Endodermal cell (in vitro differentiated cells): ENCODE measurements at places on chromosomes 3 and 15. TPM values are rescaled to one million over a fixed set of nuclear protein-coding genes. Genes with fewer than 3 reads are reported as not detected.

TRIM42 gene
- not detected in 3 replicates for total RNA-seq

EXD1 gene
- 0.26 TPM in 1 of 2 replicates, not detected in the other for total RNA-seq

ZPLD1 gene
- 0.18 TPM in 1 of 2 replicates, not detected in the other for total RNA-seq

KBTBD8 gene
- 2.0 to 4.7 TPM (median 3.5 TPM) in 3 replicates for total RNA-seq

GRCh38 chr15:76336254-76337058, at the start of gene ISL2:
ISL2 (plus strand) TSS chr15:76336773; CDS start chr15:76336884, 111 bp downstream.
- H3K27me3 ChIP-seq = peaks cover 92% of the 10 kb centered on the region
- peak; percentile 95 for DNase-seq
- peak within 1 kb of the TSS; percentile 72 for H3K4me3 ChIP-seq
- no peaks in the 10 kb centered on the region for H3K36me3 ChIP-seq
- H3K27ac ChIP-seq = no peak within 1 kb of the TSS

- H3K4me3 ChIP-seq = no peak overlapping the region
- no peak for DNase-seq
- no peaks in the 10 kb centered on the region for H3K36me3 ChIP-seq
- H3K4me1 ChIP-seq = no peaks in the 10 kb centered on the region
- no peak overlapping the region for H3K27ac ChIP-seq
- H3K27me3 ChIP-seq = no peaks in the 10 kb centered on the region
Measured at GRCh38 chr15:101579631-101580163, 72.5 kb downstream of the TM2D3 start.

DNA sequence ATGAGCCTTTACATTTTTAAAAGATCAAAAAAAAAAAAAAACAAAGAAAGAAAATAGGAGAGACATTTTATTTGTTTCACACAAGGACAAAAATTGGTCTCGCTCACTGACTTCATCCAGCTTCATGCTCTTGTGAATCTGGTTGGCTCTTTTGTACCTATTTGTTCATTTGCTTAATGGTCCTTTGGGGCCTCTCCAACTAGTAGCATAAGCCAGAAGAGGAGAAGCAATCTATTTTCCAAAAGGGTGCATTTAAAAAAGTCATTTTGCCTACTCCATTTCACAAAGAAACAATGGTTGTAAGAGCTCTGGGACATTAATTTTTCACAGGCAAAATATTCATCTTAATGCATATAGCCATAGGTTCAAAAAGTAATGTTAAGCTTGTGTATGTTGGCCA, 168.3 kb upstream of the ADAMTS9 start:
- H3K4me1 ChIP-seq = no peaks in the 10 kb centered on the region
- no peak overlapping the region for H3K4me3 ChIP-seq
- no peak for DNase-seq
- no peak overlapping the region for H3K27ac ChIP-seq
- H3K27me3 ChIP-seq = no peaks in the 10 kb centered on the region

DNA sequence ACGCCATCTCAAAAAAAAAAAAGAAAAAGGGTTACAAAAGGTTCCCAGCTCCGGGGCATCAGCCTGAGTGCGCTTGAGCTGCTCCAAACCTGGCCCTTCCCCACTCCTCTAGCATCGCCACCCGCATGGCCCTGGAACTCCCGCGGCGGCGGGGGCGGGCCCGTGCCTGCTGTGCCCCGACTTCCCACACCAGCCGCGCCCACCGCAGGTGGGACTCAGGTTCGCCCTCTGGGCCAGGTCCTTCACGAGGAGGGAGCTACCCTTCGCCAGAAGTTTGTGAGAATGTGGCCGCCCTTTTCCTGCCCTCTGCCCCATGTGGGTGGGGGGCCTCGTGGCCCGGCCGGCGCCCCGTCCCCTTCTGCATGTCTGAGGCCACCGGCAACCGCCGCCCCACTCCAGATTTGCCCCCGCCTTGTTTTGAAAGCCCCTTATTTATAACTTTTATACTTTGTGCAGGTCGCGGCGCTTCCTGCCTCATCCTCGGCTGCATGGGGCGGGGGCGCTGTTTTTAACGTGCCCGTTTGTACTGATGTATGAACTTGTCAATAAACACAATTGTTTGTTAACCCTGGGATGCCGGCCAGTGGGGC, 507 bp upstream of the JMJD7 start:
- peak overlapping the region; percentile 94 for H3K4me3 ChIP-seq
- H3K36me3 ChIP-seq = no peaks in the 10 kb centered on the region
- DNase-seq = peak; percentile 83
- no peaks in the 10 kb centered on the region for H3K27me3 ChIP-seq
- H3K27ac ChIP-seq = no peak overlapping the region

DNA sequence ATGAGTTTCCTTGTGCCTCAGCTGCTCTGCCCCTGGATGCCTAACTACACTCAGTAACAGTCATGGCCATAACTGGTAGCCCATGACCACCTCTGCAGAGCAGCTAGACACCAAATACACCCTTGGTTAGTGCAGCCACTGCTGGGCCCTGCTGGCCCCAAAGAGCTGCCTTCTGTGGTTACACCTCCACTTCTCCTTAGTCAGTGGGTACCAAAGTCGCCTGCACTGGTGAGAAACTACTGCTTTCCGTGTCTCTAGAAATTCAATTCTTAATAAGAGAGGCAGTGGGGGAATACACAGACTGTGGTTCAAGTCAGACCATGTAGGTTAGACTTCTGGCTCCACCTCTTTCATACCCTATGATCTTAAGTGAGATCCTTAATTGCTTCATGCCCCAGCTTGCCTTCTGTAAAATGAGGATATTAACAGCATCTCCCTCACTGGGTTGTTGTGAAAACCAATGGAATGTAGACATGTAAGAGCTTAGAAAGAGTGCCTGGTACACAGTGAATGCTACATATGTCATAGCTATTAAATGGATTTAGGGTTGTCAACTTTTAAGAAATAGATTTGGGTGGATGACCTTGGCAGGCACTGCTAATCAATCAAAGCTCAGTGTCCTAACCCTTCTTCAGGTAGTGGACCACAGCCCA, 18.2 kb downstream of the HEG1 start:
- no peak overlapping the region for H3K4me3 ChIP-seq
- H3K36me3 ChIP-seq = peaks cover 9% of the 10 kb centered on the region
- H3K4me1 ChIP-seq = peaks cover 24% of the 10 kb centered on the region

GRCh38 chr15:62706317-62706716, 336.2 kb upstream of the TPM1 start:
- no peak overlapping the region for H3K27ac ChIP-seq
- peaks cover 71% of the 10 kb centered on the region for H3K36me3 ChIP-seq
- no peaks in the 10 kb centered on the region for H3K27me3 ChIP-seq
- DNase-seq = no peak

DNA sequence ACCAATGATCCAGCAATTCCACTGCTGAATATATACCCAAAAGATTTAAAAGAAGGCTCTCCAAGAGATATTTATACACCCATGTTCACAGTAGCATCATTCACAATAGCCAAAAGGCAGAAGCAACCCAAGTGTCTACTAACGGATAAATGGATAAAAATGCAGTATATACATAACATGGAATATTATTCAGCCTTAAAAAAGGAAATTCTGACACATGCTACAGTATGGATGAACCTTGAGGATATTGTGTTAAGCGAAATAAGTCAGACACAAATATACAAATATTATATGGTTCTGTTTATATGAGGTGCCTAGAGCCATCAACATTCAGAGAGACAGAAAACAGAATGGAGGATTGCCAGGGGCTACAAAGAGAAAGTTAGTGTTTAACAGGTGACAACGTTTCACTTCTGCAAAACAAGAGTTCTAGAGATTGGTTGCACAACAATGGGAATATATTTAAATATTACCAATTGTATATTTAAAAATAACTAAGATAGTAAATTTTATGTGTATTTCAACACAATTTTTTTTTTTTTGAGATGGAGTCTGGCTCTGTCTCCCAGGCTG, 69.4 kb downstream of the STAG1 start:
- no peak overlapping the region for H3K4me3 ChIP-seq
- no peak for DNase-seq
- no peaks in the 10 kb centered on the region for H3K27me3 ChIP-seq
- H3K4me1 ChIP-seq = no peaks in the 10 kb centered on the region

DNA sequence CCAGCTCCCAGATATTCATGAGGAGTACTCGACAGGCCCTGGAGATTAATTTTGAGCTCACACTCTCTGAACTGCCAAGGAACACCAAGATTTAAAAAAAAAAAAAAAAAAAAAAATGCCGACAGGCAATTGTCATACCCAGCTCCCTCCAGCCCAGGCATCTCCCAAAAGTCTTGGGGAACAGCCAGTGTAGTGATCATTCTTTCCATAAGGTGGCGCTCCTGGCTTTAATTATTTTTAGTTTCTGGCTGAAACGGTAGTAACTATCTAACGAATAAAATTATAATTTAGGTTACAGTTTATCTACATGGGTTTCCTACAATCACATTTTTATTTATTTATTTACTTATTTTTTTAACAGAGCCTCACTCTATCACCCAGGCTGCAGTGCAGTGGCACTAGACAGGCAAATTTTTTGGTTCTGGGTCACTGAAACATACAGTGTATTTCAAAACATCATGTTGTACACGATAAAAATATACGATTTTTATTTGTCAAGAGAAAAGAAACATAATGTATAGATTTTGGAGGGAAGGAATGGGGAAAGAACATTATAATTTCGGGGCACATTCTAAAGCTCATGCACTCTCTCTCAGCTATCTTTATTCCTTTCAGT, 157.3 kb downstream of the ADAMTS9 start:
- peaks cover 5% of the 10 kb centered on the region for H3K27me3 ChIP-seq
- no peaks in the 10 kb centered on the region for H3K36me3 ChIP-seq
- H3K4me1 ChIP-seq = no peaks in the 10 kb centered on the region
- peak; percentile 93 for DNase-seq

DNA sequence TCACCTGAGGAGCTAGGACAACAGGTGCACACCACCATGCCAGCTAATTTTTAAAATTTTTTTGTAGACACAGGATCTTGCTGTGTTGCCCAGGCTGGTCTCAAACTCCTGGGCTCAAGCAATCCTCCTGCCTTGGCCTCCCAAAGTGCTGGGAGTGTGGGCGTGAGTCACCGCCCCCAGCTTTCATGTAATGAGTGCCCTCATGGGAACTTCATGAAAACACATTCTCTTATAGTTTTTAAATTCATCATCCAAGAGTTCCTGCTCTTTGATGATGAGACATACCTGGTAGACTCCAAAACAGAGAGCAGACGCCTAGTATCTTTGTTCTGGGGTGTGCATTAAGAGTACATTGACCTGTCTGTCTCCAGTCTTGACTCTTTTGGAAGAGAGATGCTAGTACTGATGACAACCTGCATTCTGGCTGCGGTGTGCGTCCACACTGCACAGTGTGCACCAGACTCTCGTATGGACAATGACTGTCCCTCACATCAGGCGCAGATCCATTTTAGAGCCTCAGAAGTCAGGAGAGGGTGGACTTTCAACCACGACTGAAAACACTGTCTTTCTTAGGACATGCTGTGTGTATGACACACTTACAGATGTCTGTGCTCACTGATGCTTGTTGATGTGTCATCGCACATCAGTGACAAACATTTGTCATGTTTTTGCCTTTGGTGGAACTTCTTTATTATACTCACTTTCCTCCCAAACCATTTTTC, 2.0 kb downstream of the NRROS start:
- H3K36me3 ChIP-seq = no peaks in the 10 kb centered on the region
- no peak overlapping the region for H3K4me3 ChIP-seq
- H3K27ac ChIP-seq = no peak overlapping the region

DNA sequence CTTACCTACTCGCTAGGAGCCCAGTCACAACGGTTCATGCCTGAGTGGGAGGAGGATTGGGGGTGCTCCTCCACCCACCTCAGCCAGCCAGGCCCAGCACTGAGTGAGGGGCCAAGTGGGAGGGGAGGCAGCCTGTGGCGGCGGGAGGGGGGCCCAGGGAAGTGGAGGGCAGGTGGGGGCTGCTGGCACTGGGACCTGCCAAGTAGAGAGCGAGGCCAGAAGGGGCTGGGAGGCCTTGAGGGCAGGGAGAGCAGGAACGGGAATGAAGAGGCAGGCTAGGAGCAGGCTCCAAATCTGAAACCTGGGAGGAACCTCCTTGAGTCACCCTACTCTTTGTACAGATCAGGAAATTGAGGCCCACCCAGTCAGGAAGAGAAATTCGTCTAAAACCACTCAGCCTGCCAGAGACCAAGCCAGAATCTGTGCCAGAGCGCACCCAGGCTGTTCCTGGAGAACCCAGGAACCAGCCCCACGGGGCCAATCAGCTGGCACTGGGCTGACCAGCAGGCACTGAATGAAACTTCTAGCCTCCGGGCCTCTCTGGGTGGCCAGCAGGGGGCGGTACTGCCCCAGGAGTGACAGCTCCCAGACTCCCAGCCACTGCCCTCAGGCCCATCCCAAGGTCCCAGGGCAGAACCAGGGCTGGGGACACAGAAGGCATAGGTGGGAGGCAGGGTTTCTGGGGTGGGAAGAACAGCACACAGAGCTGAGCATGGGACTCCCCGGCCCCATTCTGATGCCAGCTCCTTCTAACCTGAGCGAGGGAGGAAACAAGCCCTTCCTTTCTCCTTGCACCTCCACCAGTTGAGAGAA, 14.8 kb upstream of the CYP11A1 start:
- no peaks in the 10 kb centered on the region for H3K4me1 ChIP-seq
- no peak overlapping the region for H3K27ac ChIP-seq
- H3K4me3 ChIP-seq = no peak overlapping the region
- H3K27me3 ChIP-seq = no peaks in the 10 kb centered on the region

GRCh38 chr3:46280105-46280797, 38.0 kb downstream of the CCR3 start:
- H3K4me3 ChIP-seq = no peak overlapping the region
- no peaks in the 10 kb centered on the region for H3K36me3 ChIP-seq
- H3K4me1 ChIP-seq = no peaks in the 10 kb centered on the region
- no peaks in the 10 kb centered on the region for H3K27me3 ChIP-seq

DNA sequence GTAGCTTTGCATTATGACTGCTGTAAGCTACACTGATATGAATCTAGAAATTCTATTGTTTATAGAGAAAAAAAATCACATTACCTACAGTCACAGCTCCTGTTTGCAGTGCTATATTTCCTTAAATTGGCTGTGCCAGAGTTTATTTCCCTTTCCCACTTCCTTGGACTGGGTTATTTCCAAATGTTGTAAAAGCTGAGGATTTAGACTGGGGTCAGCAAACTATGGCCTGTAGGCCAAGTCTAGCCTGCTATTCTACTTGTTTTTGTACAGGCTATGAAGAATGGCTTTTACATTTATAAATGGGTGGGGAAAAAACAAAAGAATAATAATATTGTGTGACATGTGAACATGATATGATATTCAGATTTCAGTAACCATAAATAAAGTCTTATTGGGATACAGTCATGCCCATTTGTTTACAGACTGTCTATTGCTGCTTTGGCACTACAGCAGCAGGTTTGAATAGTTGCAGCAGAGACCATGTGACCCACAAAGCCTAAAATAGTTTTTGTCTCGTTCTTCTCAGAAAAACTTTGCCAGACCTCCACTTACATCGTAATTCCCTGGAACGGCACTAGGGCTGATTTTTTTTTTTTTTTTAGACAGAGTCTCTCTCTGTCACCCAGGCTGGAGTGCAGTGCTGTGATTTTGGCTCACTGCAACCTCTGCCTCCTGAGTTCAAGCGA, 7.8 kb downstream of the GLDN start:
- H3K27ac ChIP-seq = no peak overlapping the region
- no peaks in the 10 kb centered on the region for H3K36me3 ChIP-seq
- no peaks in the 10 kb centered on the region for H3K4me1 ChIP-seq
- no peak overlapping the region for H3K4me3 ChIP-seq

GRCh38 chr15:73959012-73959581, 32.8 kb downstream of the LOXL1 start:
- H3K4me1 ChIP-seq = no peaks in the 10 kb centered on the region
- H3K27ac ChIP-seq = no peak overlapping the region
- H3K4me3 ChIP-seq = no peak overlapping the region
- no peaks in the 10 kb centered on the region for H3K36me3 ChIP-seq
- DNase-seq = no peak

- DNase-seq = no peak
- H3K27me3 ChIP-seq = no peaks in the 10 kb centered on the region
- H3K27ac ChIP-seq = no peak overlapping the region
- H3K4me1 ChIP-seq = peaks cover 5% of the 10 kb centered on the region
- no peak overlapping the region for H3K4me3 ChIP-seq
Measured at GRCh38 chr15:100118546-100118945, 223.2 kb downstream of the ADAMTS17 start.
